ENCODE measurements at places on chromosomes 7 and 10.

DNA sequence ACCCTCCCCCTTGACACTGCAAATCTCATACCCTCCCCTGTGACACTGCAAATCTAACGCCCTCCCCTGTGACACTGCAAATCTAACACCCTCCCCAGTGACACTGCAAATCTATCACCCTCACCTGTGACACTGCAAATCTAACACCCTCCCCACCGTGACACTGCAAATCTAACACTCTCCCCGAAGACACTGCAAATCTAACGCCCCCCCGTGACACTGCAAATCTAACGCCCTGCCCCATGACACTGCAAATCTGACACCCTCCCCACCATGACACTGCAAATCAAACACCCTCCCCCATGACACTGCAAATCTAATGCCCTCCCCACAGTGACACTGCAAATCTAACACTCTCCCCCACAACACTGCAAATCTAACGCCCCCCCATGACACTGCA is 603.7 kb downstream of the DNAJB6 start:
- no peak for DNase-seq

DNA sequence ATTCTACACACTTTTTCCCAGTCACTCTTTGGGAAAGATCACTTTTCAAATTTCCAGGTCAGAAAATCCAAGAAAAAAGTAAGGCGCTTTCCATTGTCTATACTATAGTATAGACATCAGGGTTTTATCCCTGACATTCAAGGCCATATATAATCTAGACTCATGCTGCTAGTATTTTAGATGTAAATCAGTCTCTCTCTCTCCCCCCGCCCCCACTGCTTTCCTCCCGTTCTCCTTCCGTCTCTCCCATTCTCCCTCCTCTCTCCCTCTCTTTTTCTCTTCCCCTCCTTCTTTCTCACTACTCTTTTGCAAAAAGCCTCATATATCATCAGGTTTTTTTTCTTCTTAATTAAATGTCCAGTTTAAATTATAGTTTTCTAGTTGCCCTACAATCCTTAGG is 154.8 kb downstream of the PHF14 start:
- no peak for DNase-seq

DNA sequence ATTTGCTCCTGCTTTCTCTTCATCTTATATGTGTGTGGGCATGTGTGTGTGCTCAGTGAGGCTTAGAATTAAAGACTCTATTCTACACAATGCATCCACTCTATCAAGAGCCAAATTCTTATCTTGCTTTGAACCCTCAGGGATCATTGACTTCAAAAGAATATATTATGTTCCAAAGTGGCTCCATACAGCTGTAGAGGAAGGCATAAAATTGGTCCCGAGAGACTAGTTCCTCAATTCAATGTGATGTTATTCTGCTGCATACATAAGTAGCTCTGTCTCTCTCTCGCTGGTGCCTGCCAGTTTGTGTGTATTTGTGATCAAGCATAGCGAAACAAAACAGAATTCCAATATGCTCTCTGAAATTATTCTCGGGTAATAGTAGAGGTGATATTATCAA is 997.9 kb upstream of the POT1 start:
- DNase-seq: no peak

DNA sequence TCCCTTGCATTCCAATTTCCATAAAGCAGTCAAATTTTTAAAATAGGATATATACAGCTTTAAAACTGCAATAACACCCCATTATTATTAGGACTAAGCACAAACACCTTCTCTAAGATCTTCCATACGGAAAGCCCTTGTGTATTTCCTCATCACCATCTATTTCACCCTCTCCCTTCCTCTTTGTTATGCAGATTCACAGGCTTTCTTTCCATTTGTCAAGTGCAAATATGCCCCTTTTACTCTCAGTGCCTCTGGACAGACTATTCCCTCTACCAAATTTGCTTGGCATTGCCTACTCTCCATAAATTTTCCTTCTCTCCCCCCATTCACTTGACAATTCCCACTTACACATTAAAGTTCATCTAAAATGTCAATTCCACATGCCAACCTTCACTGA is 61.7 kb downstream of the SNX13 start:
- no peak for DNase-seq

DNA sequence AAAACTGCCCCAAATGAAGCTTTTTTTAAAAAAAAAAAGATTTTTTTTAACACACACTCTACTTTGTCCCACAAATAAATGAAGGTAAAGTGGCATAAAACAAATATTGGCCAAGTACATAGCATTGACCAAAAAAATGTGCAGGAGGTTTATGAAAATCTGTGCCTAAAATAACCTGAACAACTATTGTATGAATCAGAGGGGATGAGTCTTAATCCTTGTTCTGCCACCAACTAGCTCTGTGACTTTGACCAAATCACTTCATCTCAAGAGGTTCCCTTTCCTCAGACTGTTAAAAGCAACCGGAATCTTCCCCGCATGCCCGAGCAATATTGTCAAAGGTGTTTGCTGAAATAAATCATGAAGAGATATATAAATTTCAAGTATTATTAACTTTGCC is 150.4 kb upstream of the NEBL start:
- no peak for DNase-seq

GRCh38 chr7:52269669-52270068 is 765.8 kb upstream of the POM121L12 start:
- DNase-seq: no peak

DNA sequence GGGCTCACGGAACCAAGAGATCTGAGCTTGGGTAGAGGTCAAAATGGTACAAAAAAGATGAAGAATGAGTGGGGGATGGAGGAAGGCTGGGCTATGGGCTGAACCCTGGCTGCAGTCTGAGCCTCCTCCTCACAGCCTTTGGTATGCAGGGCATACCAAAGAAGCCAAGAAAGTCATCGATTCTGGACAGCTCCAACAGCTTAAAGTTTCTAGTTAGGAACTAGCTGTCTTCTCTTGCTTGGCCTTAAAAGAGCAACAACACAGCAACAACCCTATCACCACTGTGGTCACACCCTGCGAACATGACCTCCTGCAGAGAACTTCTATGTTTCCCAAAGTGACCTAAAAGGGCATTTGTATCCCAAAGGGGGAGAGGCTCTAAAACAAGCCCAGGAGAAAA is 126.1 kb upstream of the EFCAB10 start:
- no peak for DNase-seq

DNA sequence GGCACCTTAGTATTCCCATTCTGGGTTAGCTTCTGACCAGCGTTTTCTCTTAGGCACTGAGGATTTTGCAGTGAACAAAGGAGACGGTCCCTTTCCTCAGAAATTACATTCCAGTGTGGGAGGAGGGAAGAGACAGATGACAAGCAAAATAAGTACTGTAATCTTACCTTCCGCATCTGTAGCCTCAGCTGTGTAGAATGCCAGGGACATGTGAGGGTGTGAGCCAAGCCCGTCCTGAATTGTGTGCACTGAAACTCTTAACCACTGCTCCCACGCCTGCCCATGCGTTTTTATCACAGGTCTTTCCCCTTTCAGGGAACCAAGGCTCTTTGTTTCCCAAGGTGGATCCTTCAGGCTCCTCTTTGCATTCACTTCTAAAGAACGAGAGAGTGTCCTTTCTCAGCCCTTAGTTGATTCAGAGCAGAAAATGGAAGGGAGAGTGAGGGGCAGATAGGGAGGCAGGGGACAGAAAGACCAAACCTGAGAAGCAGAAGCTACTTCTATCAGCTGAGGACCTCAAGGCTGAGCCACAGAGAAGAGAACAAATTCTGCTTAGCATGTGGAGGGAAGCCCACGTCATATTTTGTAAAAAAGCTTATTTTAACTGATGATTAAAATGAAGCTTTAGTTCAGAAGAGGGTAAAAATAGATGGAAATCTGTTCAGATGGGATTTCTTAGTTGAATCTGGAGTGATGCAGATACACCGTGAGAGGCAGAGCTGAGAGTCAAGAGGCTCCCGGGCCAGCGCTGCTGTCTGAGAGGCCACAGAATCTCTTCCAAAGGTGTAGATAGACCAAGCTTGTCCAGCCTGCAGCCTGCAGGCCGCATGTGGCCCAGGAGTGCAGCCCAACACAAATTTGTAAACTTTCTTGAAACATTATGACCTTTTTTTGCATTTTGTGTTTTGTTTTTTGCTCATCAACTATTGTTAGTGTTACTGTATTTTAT is 122.5 kb downstream of the CCNY start:
- DNase-seq: no peak

DNA sequence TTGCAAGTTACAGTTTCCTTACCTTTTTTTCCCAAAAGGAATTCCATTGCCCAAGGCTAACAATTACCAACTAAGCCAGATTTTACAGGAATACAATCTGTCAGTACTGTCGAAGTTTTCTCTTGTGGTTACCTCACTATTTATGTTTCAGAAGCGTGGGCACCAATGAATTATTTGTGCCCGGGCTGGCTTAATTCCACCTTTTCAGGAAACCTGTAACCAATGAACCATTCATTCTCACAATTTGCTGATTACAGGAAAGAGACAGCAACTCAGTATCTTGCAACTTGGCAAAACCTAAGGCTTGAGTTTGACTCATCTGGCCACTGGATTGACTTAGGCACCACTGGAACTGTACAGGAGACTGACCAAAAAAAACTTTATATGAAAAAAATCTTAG is 485.6 kb downstream of the INHBA start:
- no peak for DNase-seq

DNA sequence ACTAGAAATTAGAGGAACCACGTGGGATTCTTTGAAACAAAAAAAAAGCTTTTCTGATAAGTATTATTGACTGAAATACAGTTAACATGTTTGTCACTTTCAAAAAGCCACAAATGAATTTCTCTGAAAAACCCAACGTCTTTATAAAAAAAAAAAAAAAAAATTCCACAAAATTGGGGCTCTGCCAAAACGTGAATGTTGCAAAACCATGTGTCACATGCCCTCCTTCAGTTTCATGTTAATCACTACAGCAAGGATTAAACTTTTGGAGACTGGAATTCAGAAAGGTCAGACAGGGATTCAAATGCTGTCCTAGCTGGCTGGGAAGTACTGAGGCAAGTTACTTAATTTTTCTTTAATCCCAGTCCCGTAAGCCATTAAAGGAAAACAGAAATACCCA is 278.0 kb upstream of the KLF14 start:
- no peak for DNase-seq
